ENCODE measurements at places on chromosomes 5 and 9. TPM values are rescaled to one million over a fixed set of nuclear protein-coding genes. Genes with fewer than 3 reads are reported as not detected.

Gene SPATA31A3
- not detected for total RNA-seq

Gene KCNN2
- not detected for total RNA-seq

Gene IRX1
- not detected for total RNA-seq

Gene PCDHGA4
- not detected for total RNA-seq

Gene RLN2
- 4.0 TPM for total RNA-seq

Gene GNG10
- 17.1 TPM for total RNA-seq

Gene LCN1
- total RNA-seq: not detected

Gene MCTP1
- total RNA-seq: not detected

Gene BRD9
- 58.6 TPM for total RNA-seq

Gene CARTPT
- total RNA-seq: not detected

Gene SELENOP
- 0.53 TPM for total RNA-seq

Gene ZFP37
- total RNA-seq: 1.1 TPM

Gene WNT8A
- total RNA-seq: not detected

Gene SLC34A1
- 0.19 TPM for total RNA-seq

Gene SHC3
- not detected for total RNA-seq

Gene CTXN3
- not detected for total RNA-seq

Gene ADRA1B
- 0.49 TPM for total RNA-seq

Gene SCGB3A2
- not detected for total RNA-seq

Gene SMIM23
- total RNA-seq: not detected

Gene GABRA1
- not detected for total RNA-seq

Gene GALNT12
- 9.9 TPM for total RNA-seq

Gene RETREG1
- 30.3 TPM for total RNA-seq

Gene ECSCR
- total RNA-seq: 0.28 TPM

Gene AKNA
- 432 TPM for total RNA-seq

Gene C5orf58
- not detected for total RNA-seq

Gene MEF2C
- 0.06 TPM for total RNA-seq

Gene OBP2A
- total RNA-seq: not detected

Gene ADAMTS16
- not detected for total RNA-seq

Gene IGIP
- 2.9 TPM for total RNA-seq

Gene GGTA1
- 1.6 TPM for total RNA-seq

Gene PCDHA11
- not detected for total RNA-seq

Gene RELL2
- total RNA-seq: 28.0 TPM

Gene STK32A
- not detected for total RNA-seq

Gene ZNF367
- total RNA-seq: 31.2 TPM
